Stimulated activated CD8-positive, alpha-beta memory T cell treated with anti-CD3 and anti-CD28 coated beads, Interleukin-7, amount 100 ng/mL, for 4 hours (primary cell): ENCODE measurements at places on chromosomes 3 and 15.

DNA sequence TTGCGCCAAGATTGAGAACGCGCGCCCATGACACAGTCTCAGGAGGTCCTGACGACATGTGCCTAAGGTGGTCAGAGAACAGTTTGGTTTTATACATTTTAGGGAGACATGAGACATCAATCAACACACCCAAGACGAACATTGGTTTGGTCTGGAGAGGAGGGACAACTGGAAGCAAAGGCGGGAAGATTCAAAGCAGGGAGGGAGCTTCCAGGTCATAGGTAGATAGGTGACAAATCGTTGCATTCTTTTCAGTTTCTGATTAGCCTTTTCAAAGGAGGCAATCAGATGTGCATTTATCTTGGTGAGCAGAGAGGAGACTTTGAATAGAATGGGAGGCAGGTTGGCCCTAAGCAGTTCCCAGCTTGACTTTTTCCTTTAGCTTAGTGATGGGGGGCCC lies 828.4 kb upstream of the DPPA4 start:
- no peak for DNase-seq

DNA sequence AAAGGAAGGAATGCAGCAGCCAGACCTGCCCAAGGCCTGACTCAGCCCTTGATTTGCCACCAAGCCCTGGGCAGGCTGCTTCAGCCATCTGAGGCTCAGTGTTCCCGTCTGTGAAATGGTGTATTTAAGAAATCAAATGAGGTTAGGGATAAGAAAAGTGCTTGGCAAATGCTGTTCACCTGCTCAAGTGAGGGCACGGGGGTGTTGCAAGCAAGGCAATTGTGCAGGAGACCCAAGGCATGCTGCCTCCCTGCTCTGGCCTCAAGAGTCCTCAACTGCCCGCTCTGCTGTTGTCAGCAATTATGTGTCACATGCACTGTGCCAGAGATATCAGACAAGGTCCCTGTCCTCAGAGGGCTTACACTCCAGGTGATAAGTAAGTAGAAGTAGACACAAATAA lies 101.8 kb downstream of the TPRA1 start:
- DNase-seq, result no peak

DNA sequence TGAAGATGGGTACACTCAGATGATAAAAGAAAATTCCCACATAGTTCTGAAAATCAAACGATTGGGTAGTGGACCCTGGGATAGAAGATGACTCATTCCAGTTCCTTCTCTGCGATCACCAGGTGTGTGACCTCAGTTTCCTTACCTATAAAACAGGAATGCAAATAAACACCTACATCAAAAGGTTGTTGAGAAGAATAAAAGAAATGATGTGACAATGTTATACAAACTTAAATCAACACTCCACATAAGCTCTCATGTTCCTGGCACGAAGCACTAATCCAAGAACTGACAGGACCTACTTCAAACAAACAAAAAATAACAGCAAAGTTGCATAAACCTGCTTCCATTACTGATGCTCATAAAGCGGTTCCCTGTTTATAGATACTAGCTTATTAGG lies 69.2 kb downstream of the RORA start:
- no peak for DNase-seq

- DNase-seq, result no peak
Measured at GRCh38 chr3:17782751-17783150, 40.3 kb upstream of the TBC1D5 start.

GRCh38 chr3:141111364-141112155 lies 60.4 kb downstream of the SPSB4 start:
- DNase-seq, result no peak

- no peak for DNase-seq
Measured at GRCh38 chr3:184765047-184765729, 46.8 kb upstream of the VPS8 start.

DNA sequence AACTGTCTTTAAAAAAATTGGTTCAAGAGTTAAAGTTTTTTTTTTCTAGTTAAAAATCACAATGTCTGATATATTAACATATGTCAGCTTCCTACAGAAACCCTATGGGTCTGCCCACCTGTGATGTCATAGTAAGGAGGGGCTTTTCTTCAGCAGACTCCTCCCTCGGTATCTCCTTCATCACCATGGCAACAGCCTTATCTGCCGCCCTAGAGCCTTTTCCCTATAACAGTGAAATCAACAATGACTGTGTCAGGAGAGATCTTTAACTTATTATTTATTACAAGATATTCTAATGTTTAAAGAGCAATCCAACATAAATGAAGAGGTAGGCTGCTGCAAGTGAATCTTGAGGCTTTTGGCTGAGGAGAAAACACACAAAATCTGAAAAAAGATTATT lies 138.7 kb downstream of the PEX5L start:
- DNase-seq, result no peak

- no peak for DNase-seq
Measured at GRCh38 chr3:24968036-24968435, 460.0 kb upstream of the RARB start.

- DNase-seq, result no peak
Measured at GRCh38 chr15:33473005-33473404, 162.2 kb downstream of the RYR3 start.

DNA sequence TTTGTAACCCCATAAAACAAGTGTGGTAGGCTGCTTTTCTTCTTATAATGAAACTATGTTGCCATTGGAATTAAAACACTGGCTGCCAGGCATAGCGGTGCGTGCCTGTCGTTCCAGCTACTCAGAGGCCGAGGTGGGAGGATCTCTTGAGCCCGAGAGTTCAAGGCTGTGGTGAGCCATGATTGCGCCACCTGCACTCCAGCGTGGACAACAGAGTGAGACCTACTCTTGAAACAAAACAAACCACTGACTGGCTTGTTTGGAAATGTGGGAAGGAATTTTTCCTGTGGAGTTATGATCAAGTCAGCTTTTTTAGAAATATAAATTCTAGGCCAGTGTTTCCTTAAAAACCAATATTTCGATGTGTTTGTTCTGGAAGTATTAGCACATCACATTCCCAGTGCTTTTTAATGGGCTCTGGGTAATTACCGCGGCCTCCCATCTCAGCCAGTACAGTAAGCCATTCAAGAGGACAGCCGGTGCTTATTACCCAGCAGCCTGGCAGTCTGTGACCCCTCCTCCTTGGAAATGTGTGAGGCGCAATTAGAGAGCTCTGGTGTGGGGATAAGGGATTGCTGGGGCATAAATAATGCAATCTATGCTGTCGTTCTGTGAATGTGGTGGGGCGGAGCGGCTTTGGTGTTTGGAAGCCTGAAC lies 58.3 kb upstream of the TRAK1 start:
- DNase-seq, result no peak

GRCh38 chr3:137642831-137643230 lies 121.3 kb upstream of the SOX14 start:
- DNase-seq, result no peak

GRCh38 chr3:189806171-189806951 lies 175.2 kb downstream of the TP63 start:
- no peak for DNase-seq

DNA sequence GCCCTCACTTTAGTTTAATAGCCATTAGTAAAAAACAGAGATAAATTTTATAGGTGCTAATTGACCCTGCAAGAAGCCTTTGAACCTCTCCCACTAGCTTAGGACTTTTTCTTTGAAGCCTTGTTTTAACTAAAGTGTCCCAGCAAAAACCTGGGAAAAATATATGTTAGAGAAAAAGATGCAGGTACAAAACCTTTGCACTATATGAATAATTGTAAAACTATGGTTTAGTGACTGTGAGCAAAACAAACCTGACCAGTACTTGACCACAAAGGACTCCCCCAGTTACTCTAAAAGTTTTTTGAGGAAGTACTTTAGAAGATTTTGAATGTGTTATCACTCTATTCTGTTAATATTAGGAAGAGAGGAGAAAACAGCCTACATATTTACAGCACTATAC lies 123.3 kb upstream of the TP63 start:
- DNase-seq, result no peak

- no peak for DNase-seq
Measured at GRCh38 chr15:39925112-39925842, 5.2 kb upstream of the GPR176 start.

- no peak for DNase-seq
Measured at GRCh38 chr3:159724627-159725026, 264.0 kb upstream of the IL12A start.

DNA sequence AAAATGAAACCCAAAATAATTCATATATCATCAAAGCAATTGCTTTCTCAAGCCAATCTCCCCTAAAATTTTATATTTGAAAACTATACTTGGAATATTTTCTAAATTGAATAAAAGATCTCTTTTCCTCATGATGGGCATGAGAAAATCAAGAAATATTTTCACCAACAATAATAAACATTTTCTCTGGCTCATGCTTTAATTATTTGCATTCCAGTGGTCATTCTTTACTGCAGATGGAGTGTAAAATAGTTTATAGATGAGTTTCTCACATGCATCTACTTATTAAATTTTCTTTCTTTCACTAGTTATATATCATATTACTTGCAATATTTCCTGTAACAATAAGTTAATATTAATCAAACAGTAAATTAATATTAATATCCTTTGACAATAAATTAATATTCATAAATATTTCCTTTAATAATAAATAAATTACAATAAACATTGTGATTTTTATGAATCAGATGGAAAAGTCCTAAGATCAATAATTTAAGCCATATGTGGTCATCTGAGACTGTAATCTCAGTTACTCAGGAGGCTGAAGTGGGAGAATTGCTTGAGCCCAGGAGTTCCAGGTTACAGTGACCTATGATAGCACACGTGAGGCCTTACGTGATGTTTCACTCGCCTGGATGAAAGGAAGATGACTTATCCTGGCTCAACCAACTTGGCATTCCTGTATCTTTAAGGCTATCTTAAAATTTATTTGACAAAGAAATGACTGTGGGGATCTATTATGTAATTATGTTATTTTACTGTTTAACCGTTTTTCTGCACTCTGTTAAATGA lies 958.8 kb downstream of the ZPLD1 start:
- no peak for DNase-seq

DNA sequence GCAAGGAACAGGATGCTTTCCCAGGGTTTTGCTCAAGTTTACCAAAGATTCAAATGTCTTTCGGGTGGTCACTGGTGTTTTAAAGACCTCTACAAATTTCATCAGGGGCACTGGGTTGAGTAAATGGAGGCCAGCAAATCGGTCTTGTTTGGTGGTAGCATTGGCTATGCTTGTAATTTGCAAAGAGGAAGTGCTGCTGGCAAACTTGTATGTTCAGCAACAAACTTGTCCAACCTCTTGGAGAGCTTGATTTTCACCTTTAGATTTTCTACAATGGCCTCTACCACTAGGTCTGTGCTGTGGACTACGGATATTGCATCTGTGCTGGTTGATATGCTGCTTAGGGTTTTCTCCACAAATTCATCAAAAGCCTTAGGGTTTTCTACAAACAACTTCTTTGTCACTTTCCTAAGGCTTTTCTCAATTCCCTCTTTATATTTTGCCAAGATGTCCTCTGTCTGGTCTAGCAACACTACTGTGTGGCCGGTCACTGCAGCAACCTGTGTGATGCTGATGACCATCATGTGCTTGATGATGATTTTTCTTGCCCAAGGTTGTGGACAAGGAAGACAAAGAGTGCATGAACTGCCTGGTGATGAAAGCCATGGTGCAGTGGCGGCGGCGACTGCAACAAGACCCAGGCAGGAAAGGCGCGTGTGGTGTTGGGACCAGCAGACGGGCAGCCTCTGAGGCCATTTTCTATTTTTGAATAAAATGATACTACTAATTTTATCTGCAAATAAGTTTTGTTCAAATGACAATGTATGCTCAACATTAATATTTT lies 50.8 kb downstream of the RFX7 start:
- no peak for DNase-seq

DNA sequence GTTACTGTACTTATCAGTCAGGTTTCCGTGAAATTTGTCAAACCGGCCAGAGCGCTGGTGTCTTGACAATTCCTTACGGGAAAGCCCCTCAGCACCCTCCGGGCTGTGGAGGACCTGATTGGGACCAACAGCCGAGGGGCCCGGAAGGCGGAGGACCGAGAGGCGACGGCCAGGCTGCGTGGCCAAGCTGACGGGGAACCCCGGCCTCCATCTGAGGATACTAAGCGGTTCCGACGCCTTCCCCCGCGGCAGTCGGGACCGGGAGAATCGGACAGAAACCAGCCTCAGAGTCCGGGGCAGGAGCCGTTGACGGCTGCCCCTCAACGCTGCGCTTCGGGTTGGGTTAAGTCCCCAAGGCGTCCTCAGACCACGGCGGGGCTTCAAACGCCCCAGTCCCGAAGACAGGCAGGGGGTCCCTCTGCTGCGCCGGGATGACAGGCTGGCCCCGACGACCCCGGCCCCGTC lies 499 bp downstream of the ALDH1A2 start:
- no peak for DNase-seq

DNA sequence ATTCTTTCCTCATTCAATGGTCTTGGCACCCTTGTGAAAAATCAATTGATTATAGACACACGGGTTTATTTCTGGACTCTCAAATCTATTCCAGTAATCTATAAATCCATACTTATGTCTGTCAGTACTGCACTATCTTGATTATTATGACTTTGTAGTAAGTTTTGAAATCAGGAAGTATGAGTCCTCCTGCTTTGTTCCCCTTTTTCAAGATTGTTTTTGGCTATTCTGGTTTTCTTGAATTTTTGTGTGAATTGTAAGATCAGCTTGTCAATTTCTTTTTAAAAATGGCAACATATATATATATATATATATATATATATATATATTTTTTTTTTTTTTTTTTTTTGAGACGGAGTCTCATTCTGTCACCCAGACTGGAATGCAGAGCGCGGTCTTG lies 32.3 kb upstream of the CFAP20DC start:
- DNase-seq, result no peak

- no peak for DNase-seq
Measured at GRCh38 chr15:40197434-40197833, 36.6 kb downstream of the BUB1B start.

- DNase-seq, result no peak
Measured at GRCh38 chr3:8773941-8774542, 4.6 kb upstream of the OXTR start.

DNA sequence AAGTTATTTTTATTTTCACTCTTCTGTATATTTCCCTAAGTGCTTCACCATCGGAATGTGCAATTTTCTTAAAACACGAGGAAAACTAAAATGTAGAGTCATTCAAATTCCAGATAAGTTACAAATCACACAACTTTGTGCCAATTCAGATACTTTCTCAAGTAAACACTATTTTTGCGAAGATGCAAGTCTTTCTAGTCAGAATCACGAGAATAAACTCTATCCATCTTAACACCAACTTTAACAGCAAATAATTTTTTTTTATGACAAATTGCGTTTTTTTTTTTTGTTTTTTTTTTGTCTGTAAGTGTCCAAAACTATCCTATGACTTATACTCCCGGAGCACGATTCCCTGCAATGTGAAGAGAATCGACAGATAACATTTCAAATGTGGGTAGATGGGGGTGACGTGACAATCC lies 1.3 kb downstream of the STAG1 start:
- DNase-seq, result no peak

- no peak for DNase-seq
Measured at GRCh38 chr15:28960979-28961378, 75.2 kb downstream of the APBA2 start.
